ENCODE measurements at places on chromosomes 1 and 21. TPM values are rescaled to one million over a fixed set of nuclear protein-coding genes. Genes with fewer than 3 reads are reported as not detected.

DNA sequence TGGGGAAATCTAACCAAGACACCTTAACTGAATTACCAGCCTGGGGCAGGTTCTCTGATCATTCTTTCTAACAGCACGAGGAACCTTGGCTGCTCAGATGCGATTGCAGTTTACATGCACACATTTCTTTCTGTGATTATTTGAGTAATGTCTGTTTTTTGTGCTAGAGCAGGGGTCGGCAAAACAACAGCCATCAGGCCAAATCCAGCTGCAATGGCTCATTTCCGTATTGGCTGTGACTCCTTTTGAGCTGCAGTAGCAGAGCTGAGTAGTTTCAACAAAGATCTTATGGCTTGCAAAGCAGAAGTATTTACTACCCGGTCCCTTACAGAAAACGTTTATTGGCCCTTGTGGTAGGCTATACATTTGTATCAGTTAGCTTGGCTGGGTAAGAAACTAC lies 37.1 kb downstream of the ZBTB18 start:
- DNase-seq = no peak

The SLC9C2 gene
- total RNA-seq = not detected

DNA sequence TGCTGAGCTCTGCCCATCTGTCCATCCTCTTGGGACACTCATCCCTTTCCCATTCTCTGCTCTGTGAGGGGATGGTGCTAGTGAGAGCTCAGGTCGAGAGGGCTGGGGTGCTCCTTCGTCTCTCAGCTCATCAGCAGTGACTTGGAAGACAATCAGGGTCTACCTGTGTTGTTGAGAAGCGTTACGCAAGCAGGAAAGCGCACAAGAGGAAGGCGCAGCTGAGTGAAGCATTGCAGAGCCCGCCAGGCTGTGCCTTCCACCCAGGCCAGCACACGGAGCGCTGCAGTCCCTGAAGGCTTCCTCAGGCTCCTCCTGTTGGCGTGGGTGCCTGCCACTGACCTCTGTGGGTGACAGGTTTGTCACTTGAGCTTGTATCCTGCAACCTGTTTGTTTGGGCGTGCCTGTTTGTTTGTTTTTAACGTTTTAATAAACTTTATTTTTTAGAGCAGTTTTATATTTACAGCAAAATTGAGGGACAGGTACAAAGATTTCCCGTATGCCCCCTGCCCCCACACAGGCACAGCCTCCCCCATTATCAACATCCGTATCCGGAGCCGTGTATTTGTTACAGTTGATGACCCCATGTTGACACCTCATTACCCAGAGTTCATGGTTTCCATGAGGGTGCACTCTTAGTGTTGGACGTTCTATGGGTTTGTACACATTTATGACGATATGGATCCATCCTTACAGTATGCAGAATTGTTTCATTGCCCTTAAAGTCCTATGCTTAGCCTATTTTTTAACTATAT lies 36.7 kb downstream of the ADARB1 start:
- no peak for DNase-seq

The GBP7 gene
- total RNA-seq = not detected

GRCh38 chr1:3420218-3420951 lies 34.1 kb upstream of the ARHGEF16 start:
- DNase-seq = no peak

The GIPC2 gene
- total RNA-seq = 0.26 TPM

- no peak for DNase-seq
These were observed 23.2 kb downstream of the RPE65 start for GRCh38 chr1:68426594-68426993.

DNA sequence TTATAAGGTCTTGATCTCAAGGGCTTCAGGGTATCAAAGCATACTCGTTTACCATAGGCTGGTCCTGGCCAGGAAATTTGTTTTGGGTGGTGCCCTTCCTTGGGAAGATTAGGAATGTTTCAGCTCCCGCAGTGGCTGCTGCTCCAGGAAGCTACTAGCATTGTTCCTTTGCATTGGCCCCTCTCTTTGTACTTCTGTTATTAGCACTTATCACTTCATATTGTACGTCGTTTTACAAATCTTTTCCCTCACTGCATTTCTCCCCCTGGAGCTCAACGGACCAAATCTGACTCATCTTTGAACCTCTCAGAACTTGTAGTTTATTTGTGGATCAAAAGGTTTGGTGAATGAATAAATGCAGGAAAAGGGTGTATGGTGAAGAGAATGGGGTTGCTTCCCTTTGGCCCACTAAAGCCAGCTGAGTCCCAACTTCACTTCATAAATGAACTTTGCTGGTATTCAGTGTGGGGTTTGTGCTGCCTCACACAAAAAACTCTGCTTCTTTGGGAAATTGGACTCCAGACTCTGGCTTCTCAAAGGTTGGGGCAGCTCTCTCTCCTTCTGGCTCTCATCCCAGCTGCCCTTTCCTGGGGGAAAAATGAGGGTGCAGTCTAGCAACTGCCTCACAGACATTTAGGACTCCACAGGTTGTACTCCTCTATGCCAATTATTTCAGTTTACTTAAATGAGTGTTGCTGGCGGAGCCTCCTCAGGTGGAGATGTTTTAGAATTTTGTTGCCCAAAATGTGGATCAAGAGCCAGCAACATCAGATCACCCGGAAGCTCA lies 5.9 kb downstream of the GNAT2 start:
- no peak for DNase-seq

GRCh38 chr1:160009801-160010200 lies 22.0 kb downstream of the PIGM start:
- DNase-seq = no peak

The ATP6V1G3 gene
- not detected for total RNA-seq

GRCh38 chr1:58325866-58326265 lies 220.7 kb downstream of the OMA1 start:
- DNase-seq = no peak

The SEC16B gene
- 0.39 TPM for total RNA-seq

- no peak for DNase-seq
These were observed 67.8 kb downstream of the ACTL8 start for GRCh38 chr1:17822741-17823426.

The CTBS gene
- 47.7 TPM for total RNA-seq

DNA sequence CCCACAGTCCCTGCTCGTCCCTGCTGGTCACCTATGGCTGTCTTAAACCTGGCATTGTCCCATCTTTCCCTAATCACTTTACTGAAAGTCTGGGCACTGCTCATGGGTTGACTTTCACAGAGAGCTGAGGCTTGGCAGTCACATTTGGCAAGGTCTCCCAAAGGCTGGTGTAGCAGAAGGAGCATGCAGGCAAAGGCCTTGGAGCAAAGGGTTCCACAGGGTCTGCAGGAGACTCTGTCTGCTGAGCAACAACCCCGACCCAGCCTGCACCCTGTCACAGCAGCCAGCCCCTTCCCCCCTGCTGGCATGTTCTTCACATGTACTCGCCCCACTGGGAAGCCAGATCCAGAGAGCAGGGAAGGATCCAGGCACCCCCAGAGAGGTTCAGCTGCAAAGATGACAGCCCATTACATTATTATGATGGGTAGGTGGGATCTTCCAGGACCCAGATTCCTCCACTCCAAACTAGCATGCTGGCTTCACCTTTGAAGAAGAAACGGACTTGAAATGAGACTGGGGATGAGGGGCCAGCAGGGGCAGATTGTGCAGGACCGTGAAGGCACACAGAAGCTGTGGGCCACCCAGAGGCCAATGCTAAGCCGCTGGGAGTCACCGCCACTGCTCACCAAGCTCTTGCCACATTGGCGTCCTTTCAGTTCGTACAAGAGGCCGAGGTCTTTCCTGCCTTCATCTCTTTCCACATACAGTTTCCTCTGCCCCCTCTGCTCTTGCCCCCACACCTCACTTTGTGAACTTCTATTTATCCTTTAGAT lies 14.2 kb upstream of the TMEM125 start:
- DNase-seq = no peak

GRCh38 chr1:164707868-164708331 lies 148.9 kb downstream of the PBX1 start:
- DNase-seq = no peak

- peak; percentile 47 for DNase-seq
These were observed 9.2 kb upstream of the KCNQ4 start for GRCh38 chr1:40774266-40774998.

DNA sequence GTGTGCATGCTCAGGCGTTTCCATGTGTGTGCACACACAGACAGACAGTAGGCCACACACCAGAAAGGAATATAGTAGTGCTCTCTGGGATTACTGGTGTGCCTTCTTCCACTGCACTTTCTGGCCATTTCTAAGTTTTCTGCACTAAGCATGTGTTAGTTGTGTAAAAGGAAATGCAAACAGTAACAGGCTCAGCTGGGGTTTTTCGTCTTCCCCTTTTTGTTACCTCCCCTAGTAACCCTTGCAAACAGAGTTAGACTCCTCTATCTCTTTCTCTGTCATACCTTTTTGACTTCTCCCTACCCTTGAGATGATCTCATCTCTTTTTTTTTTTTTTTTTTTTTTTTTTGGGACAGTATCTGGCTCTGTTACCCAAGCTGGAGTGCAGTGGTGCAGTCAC lies 196.3 kb downstream of the SDCCAG8 start:
- no peak for DNase-seq
